Mononuclear cell (primary cell): ENCODE measurements at places on chromosomes 1 and 21. TPM values are rescaled to one million over a fixed set of nuclear protein-coding genes. Genes with fewer than 3 reads are reported as not detected.

FALEC gene
- not detected for total RNA-seq

SELP gene
- 17.0 TPM for total RNA-seq

MMP23B gene
- total RNA-seq = 1.3 TPM

PTGER3 gene
- total RNA-seq = 0.52 TPM

LINGO4 gene
- total RNA-seq = under 0.01 TPM

ROR1 gene
- 0.10 TPM for total RNA-seq

TINAGL1 gene
- total RNA-seq = not detected

CORT gene
- 0.10 TPM for total RNA-seq

AP4B1 gene
- total RNA-seq = 22.4 TPM

CDK11B gene
- total RNA-seq = 9.3 TPM

CELA2A gene
- not detected for total RNA-seq

RGL1 gene
- total RNA-seq = 1.5 TPM
